Renal pelvis (tissue), 12 donors: ENCODE measurements at places on chromosomes 6 and 20. TPM values are rescaled to one million over a fixed set of nuclear protein-coding genes. Genes with fewer than 3 reads are reported as not detected.

PPP1R16B gene
- 8.3 TPM for polyA plus RNA-seq

OR2B6 gene
- polyA plus RNA-seq: not detected

KCNQ5 gene
- polyA plus RNA-seq: 0.31 TPM

OR12D3 gene
- polyA plus RNA-seq: not detected

RAET1E gene
- polyA plus RNA-seq: 0.29 TPM

IL17A gene
- not detected for polyA plus RNA-seq

PDE7B gene
- 8.1 TPM for polyA plus RNA-seq

NOX3 gene
- 1.2 TPM for polyA plus RNA-seq

OOEP gene
- 0.16 TPM for polyA plus RNA-seq

ZNF341 gene
- polyA plus RNA-seq: 4.4 TPM

NCOA5 gene
- polyA plus RNA-seq: 60.8 TPM

GLP1R gene
- polyA plus RNA-seq: 0.93 TPM

ARHGAP40 gene
- 1.2 TPM for polyA plus RNA-seq

ARFGEF3 gene
- 6.6 TPM for polyA plus RNA-seq

ELOVL4 gene
- 3.5 TPM for polyA plus RNA-seq

PRSS35 gene
- 41.0 TPM for polyA plus RNA-seq

GATA5 gene
- 11.0 TPM for polyA plus RNA-seq

PDE10A gene
- polyA plus RNA-seq: 18.3 TPM

BMP2 gene
- polyA plus RNA-seq: 22.1 TPM

TPX2 gene
- 53.9 TPM for polyA plus RNA-seq

KHDC1L gene
- 0.27 TPM for polyA plus RNA-seq

NMBR gene
- not detected for polyA plus RNA-seq

NKX2-2 gene
- not detected for polyA plus RNA-seq

RBBP8NL gene
- 2.4 TPM for polyA plus RNA-seq

JARID2 gene
- 29.0 TPM for polyA plus RNA-seq

SLC35D3 gene
- not detected for polyA plus RNA-seq

TPD52L1 gene
- 95.6 TPM for polyA plus RNA-seq

ZNF335 gene
- 15.1 TPM for polyA plus RNA-seq

CCN6 gene
- 3.5 TPM for polyA plus RNA-seq

CLVS2 gene
- polyA plus RNA-seq: 0.30 TPM

PTPRA gene
- polyA plus RNA-seq: 93.9 TPM

STX11 gene
- polyA plus RNA-seq: 0.62 TPM

TMEM170B gene
- 8.2 TPM for polyA plus RNA-seq

HIVEP1 gene
- 23.2 TPM for polyA plus RNA-seq

FOXP4 gene
- 34.3 TPM for polyA plus RNA-seq

PLA2G7 gene
- 2.4 TPM for polyA plus RNA-seq

EYS gene
- 0.50 TPM for polyA plus RNA-seq

SRMS gene
- polyA plus RNA-seq: 0.26 TPM

WFDC5 gene
- polyA plus RNA-seq: not detected

CRISP3 gene
- polyA plus RNA-seq: 0.25 TPM

THBS2 gene
- polyA plus RNA-seq: 10.1 TPM

DYNLRB1 gene
- 196 TPM for polyA plus RNA-seq

HMGA1 gene
- 164 TPM for polyA plus RNA-seq

ANKRD66 gene
- polyA plus RNA-seq: not detected

AVP gene
- polyA plus RNA-seq: 0.47 TPM

ABHD16B gene
- polyA plus RNA-seq: not detected

ADGRF4 gene
- polyA plus RNA-seq: 0.53 TPM

E2F3 gene
- 20.7 TPM for polyA plus RNA-seq

EPB41L1 gene
- 65.6 TPM for polyA plus RNA-seq

CSNK2B gene
- polyA plus RNA-seq: 227 TPM

SNAP91 gene
- 0.63 TPM for polyA plus RNA-seq

MYCT1 gene
- polyA plus RNA-seq: 13.1 TPM

BCKDHB gene
- 24.2 TPM for polyA plus RNA-seq

GRM1 gene
- polyA plus RNA-seq: 0.17 TPM

ADGRF5 gene
- polyA plus RNA-seq: 24.4 TPM

TGM3 gene
- polyA plus RNA-seq: 0.68 TPM

CALHM5 gene
- 3.4 TPM for polyA plus RNA-seq

DEFB132 gene
- polyA plus RNA-seq: not detected
